ENCODE measurements at places on chromosomes 12 and 14.

DNA sequence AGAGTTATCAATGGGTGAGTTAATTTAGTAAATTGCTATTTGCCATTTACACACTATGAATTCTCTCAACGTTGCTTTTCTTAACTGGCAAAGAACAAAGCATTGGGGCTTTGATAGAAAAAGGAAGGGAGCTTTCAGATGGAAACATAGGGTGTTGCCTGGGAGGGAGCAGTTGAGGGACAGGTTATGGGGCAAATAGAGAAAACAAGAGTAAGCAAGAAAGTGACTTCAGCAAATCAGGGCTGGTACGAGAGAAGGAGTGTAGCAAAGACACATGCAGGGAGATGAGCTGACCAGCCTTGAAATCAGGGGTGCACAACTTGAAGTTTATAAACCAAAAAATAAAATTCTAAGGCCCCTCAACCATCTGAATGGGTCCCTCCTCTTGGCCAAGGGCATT is 15.7 kb downstream of the ESR2 start:
- DNase-seq, result no peak

DNA sequence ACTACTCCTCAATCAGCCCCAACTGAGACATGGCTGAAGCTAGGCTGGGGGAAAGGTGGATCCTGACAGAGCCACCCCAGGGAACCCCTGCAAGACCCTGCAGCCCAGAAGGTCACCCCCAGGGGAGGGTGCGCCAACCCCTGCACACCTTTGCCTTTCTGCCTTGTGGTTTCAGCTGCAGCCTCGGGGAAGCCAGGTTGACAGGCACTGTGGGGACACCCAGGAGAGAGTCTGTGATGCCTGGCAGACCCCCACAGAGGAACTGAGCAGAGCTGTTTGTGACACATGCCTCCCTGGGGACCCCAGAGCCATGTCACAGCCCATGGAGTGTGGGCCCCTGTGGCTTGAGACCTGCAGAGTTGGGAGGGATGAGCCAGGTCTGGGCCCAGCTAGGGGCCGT is 11.8 kb upstream of the HHIPL1 start:
- no peak for DNase-seq

- DNase-seq, result peak; percentile 5
These were observed 56.7 kb downstream of the MIPOL1 start for GRCh38 chr14:37254411-37254947.

DNA sequence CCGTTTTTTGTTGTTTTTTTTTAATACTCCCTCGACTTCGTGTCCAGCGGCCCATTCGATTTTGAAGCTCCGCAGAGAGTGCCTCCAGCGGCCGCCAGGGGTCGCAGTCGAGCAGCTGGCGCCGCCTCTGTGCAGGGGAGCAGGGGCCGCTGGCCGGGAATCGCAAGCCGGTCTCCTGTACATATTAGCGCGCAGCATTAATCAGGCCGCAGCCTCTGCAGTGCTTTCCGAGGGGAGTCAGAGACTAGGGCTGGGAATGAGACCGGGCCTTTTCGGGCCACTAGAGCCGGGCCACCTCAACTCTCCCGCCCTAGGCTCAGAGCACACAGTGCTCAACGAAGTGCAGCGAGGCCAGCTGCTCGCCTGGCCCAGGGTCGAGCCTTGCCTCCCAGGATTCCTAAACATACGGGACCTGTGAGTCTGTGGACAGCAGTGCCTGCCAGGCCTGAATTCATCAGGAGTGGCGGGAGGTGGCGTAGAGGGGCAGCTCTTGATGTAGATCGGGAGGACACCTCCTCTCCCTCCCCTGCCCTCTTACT is 81.8 kb downstream of the EMP1 start:
- peak; percentile 75 for DNase-seq

DNA sequence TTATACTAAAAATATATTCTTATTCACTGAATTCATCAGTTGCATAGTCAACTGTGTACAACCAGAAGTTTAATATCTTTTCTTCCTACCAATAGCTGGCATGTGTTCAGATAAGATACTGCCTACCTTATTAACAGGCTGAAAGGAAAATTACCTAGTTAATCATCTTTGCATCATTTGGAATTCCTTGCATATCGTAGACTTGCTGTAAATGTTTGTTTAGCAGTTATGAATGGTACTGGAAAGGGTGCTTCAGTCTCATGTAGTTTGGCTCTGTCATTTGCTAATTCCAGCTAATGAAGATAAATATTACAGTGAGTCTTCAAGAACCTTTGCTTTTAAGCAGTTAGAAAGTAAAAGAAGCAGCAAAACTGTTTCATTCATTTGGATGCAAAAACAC is 84.4 kb downstream of the PPHLN1 start:
- peak; percentile 10 for DNase-seq

GRCh38 chr14:102451064-102451352 is 58.6 kb downstream of the ANKRD9 start:
- DNase-seq, result no peak

DNA sequence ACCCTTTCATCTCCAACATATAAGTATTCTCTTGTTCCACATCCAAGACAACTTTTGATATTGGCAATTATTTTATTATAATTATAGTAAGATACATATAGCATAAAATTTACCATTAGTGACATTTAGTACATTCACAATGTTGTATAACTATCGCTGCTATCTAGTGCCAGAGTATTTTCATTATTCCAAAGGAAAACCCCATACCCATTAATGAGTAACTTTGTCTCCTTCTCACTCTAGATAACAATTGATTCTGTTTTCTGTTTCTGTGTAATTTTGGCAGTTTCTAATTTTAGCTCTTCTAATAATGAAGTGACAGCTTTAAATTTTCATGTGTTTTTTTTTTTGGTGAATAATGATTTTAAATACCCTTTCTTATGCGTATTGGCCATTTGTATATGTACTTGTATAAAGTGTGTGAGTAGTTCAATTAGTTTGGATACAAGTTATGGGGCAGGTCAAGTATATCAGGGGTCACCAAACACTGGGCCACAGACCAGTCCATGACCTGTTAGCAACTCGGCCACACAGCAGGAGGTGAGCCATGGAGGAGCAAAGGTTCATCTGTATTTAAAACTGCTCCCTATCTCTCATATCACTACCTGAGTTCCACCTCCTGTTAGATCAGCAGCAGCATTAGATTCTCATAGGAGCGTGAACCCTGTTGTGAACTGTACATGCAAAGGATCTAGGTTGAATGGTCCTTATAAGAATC is 97.2 kb upstream of the SYT1 start:
- DNase-seq, result no peak

DNA sequence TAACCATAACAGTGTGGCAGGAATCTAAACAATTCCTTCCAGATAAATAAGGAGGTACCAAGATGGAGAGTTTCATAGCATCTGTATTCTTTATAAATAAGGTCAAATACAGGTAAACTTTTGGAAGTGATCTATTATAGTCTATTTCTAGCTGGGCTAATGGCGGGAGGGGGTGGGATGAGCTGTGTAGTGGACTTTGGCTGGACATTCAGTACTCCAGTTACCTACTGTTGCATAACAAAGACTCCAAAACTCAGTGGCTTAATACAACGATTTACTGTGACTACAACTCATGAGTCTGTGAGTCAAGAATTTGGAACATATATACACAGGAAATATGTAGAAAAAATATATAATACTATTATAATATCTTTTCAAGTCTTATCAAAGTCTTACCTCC is 496.1 kb downstream of the BCL11B start:
- DNase-seq, result no peak

DNA sequence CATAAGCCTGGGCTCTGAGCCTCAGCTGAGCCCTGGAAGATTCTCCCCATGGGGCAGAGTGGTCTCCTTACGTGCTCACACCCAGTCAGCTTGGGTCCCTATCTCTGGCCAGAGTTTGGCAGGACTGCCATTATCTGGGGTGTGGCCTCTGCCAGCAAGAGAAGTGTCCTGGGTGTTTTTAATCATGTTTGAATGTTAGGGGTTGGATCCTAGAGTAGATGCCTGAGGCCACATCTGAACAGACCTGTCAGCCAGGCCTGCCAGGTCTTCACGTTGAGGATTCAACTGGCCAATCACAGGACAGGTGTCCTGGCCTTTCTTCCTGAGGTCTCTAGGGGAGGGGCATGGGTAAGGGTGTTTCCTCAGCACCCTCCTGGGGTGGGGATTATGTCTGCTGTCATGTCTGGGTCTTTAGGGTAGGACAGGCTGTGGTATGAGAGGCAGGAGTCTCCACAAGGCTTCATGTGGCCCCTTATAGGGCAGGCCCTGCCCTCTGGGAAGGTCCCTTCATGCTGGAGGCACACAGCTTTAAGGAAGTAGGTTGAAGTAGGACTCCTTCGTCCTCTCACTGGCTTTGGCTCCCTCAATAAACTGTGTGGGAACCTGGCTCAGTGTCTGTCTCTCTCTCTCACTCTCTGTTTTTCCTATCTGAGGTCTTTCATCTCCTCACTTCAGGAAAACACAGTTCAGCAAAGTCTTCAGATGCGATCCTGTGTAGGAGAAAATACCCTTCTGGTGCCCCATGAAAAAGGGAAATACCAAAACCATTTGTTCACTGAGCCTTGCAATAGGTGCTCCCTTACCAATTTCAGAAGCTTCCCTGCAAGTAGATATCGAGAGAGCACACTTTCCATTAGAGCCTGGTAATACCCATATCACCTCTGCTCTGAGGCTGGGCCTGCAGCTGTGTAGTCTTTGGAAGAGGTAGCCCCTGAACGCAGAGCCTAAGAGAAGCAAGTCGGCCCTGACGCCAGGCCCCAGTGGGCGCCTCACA is 6.7 kb upstream of the FITM1 start:
- no peak for DNase-seq

DNA sequence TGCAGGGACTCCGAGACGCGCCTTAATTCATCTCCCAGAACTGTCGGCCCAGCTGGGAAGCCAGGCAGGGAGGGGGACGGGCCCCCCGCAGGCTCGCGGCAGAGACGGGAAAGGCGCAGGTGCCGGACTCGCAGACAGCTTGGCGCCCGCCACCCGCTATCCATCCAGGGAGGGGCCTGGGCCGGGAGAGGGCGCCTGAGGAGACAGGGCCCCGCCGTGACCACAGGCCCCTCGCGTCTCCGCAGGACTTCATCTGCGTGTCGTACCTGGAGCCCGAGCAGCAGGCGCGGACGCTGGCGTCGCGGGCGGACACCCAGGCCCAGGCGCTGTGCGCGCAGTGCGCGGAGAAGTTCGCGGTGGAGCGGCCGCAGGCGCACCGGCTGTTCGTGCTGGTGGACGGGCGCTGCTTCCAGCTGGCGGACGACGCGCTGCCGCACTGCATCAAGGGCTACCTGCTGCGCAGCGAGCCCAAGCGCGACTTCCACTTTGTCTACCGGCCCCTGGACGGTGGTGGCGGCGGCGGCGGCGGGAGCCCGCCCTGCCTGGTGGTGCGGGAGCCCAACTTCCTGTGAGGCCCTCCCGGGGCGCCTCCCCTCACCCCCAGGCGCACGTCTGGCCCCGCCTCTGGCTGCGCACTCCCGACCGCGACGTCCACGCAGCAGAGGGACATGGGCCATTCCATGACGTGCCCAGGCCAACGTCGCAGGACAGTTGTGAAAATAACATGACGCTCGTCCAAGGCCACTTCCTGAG is 60.6 kb downstream of the LGMN start:
- peak; percentile 47 for DNase-seq

GRCh38 chr14:88069677-88070076 is 64.7 kb downstream of the GPR65 start:
- no peak for DNase-seq

DNA sequence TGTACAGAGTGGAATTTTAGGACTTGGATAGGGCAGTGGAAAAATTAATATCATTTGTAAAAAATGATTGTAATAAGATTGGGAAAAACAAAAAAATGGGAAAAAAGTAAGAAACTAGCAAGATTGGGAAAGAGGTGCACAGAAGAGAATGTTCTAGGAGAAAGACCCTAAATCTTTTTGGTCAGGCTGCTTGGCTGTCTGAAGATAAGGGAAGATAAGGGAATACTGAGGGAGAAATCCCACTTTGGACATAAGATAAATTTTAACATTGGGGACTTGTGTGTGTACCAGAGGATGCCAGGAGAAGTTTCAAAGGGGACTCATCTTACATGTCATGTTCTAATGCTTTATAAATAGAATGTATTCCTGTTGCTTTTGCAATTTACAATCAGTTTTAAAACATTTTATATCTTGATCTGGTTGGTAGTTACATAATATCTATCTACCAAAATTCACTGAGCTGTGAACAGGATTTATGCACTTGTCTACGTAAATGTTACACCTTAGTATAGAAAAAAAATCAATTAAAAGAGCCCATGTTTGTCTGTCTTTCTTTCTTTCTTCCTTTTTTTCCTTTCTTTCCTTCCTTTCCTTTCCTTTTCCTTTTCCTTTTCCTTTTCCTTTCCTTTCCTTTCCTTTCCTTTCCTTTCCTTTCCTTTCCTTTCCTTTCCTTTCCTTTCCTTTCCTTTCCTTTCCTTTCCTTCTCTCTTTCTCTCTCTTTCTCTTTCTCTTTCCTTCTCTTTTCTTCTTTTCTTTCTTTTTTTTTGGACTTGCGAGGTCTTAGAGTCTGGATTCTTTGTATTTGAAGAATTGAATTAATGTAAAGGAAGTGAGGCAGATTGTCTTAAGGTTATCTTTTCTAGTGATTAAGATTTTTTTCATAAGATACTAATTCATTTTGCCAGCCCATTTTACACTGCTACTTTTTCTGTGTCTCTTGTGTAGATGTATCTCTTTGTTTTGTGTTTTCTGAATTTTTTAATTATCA is 66.1 kb downstream of the KTN1 start:
- no peak for DNase-seq

GRCh38 chr14:55921511-55921910 is 196.7 kb upstream of the PELI2 start:
- no peak for DNase-seq

- no peak for DNase-seq
These were observed 67.6 kb upstream of the AP4S1 start for GRCh38 chr14:30957813-30958370.

DNA sequence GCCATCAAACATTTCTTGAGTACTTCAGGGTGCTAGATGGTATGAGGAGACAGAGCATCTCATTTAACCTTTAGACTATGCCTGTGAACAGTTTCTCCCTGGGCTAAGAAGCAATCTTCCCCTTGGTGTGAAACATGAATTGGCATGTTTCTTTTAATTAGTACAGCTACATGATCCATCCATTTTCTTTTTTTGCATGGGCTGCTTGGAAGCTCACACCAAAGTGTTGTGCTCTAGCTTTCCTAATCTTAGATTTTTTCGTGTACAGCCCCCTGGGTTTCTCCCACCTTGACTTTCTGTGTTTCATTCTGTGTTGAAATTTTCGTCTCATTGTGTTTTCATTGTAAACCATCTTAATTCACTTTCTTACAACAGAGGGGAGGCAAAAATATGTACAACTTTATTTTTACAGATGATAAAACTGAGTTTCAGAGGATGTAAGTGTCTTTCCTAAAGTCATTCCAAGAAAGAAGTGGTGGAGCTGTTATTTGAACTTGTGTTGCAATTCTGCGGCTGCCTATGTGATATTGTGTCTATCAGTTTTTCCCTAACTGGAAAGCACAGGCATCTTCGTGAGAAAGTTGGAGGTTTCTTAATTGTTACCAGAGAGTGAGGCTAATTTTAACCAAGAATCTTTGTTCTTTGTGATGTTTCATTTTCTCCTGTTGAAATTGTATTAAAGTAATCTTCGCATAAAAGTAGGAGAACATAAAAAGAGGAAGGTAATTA is 64.5 kb downstream of the DAAM1 start:
- peak; percentile 68 for DNase-seq

GRCh38 chr12:101828463-101829196 is 2.1 kb downstream of the GNPTAB start:
- no peak for DNase-seq

- no peak for DNase-seq
These were observed 94.2 kb downstream of the SINHCAF start for GRCh38 chr12:31231611-31232360.
